ENCODE measurements at places on chromosomes 1 and 21.

GRCh38 chr1:35570589-35571137, 2.5 kb upstream of the TFAP2E start:
- DNase-seq, result no peak

GRCh38 chr21:45259206-45259840, 28.4 kb downstream of the POFUT2 start:
- DNase-seq, result peak; percentile 6

- no peak for DNase-seq
Measured at GRCh38 chr1:12438349-12438924, 179.6 kb downstream of the DHRS3 start.

- DNase-seq, result no peak
Measured at GRCh38 chr21:39885119-39885848, 18.0 kb downstream of the PCP4 start.

DNA sequence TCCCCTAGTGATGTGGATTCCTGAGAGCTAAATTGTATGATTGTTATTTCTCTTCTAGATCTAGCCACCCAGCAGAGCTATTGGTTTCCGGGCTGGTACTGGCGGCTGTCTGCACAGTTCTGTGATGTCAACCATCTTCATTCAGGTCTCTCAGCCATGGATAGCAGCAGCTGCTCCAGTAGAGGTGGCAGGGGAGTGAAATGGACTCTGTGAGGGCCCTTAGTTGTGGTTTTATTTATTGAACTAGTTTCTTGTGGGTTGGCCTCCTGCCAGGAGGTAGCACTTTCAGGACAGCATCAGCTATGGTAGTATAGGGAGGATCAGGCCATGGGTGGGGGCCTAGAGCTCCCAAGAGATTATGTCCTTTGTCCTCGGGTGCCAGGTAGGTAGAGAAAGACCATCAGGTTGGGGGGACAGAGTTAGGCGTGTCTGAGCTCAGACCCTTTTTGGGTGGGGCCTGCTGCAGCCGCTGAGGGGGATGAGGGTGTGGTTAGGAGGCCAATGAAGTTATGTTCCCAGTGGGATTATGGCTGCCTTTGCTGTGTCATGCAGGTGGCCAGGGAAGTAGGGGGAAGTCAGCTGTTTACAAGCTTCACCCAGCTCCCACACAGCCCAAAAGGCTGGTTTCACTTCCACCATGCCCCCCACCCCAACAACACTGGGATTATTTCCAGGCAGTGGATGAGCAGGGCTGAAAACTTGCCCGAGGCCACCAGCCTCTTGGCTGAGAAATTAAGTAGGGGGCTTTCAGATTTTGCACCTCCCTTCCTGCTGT, 55.1 kb upstream of the RGS4 start:
- no peak for DNase-seq

DNA sequence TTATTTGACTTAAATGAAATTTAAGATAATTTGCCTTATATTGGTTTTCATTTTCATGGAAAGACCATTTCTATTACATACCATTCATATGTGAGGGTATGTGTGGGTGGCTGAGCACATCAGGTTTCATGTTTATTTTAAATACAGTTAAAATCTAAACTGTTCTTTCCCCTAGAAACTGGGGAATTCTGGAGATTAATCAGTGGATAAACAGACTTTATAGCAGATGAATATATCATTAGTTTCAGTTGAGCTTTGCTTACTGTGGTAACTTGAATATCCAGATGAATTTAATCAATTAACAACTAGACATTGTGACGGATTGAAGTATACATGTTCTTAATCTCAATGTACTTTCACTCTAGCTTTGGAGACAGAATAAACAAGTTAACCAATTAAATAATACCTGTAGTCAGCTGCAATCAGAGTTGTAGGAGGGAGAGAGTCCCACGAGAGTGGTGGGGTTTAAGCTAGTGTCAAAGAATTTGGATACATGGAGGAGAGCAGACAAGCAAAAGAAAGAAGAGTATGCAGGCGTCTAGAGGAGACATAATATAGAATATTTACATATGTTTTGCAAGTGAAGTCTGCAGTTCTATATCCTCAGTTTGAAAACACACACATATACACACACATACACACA, 97.6 kb downstream of the PDE4B start:
- DNase-seq, result no peak

DNA sequence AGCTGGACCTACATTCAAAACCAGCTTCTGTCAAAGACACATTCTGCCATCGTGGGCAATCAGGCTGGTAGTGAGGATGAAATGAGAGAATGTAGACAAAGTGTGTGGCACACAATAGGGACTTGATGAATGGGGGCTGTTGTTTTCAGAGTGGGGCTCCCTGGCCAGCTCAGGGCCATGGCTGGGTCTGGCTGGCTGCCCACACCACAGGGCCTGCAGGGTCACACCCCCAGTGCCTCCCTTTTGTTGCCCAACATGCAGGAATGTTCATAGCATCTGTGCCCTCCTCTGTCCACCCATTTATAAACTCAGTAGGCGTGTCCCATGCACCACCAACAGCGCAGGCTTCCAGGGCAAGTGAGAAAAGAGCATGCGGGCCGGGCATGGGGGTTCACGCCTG, 20.8 kb upstream of the ECE1 start:
- DNase-seq, result no peak

GRCh38 chr1:184827600-184828368, 73.1 kb upstream of the EDEM3 start:
- no peak for DNase-seq

DNA sequence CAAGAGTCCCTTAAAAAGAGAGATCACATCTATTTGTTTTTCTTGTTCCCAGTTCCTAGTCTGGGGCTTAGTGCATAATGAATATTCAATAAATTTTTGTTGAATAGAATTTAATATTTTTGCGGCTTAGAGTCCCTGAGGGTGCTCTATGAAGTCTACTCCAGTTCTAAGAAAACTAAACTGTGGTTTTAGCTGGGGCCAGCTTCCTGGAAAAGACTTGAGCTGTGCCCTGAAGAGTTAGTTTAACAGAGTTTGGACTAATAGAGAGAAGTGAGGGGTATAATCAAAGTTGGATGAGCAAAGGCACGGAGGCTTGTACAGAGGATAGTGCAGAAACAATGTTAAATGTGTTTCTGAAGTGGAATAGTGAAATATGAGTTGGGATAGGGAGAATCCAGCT, 168.9 kb downstream of the FASLG start:
- no peak for DNase-seq

DNA sequence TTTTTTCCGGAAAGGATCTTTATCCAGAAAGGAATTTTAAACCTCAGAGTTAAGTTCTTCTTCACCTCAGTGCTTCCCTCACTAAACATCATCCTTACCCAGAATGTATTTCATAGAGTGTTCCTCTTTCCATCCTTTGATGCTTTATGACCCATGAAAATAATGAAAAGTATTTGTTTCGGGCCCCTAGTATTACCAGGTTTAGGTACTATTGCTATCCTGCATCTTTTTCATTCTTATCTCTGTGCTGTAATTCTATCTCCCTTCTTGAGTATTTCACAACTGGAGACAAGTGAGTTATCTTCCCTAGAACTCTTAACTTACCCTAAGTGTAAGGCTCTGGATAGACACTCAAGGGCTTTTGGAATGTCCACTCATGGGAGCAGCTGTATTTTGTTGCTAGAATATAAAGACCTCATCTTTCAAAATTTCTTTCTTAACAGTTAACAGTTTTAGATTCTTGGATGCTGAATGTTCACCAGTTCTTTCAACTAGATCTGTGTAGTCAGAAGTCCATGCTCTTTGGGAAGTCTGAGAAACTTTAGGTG, 26.2 kb downstream of the UCK2 start:
- DNase-seq, result no peak

DNA sequence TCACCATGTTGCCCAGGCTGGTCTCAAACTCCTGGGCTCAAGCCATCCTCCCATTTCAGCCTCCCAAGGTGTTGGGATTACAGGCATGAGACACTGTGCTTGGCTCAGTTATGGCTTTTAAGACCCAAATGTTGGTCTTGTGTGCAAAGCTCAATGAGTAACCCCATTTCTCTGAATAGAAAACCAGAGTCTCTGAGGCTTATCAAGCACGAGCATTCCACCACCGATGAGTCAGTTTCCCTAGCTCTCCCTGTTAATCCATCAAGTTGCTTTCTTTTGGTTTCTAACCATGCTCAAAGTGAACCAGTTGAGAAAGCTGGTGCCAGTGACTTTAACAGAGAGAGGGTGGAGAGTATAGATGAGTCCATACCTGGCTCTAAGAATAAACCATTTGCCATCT, 350.9 kb upstream of the ADGRL2 start:
- DNase-seq, result no peak

- DNase-seq, result no peak
Measured at GRCh38 chr1:221779771-221780170, 37.9 kb upstream of the DUSP10 start.

DNA sequence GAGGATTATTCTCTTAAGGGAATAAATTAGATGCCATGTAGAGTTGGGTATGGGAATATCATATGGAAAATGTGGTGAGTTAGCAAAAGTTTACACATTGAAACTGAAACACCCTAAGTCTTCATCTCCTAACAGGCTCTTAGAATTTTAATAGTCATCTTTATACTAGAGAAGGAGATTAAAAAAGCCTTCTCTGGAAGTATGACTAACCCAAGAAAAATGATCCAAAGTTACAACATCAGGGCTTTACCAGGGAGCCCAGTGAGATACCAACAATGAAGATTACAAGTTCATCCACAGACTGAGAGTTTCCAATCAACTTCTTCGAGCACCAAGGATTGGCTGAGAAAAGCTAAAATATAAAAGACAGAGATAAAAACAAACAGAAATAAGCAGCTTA, 70.0 kb upstream of the KIAA0040 start:
- no peak for DNase-seq

- peak; percentile 71 for DNase-seq
Measured at GRCh38 chr1:15046487-15047165, 106.9 kb upstream of the TMEM51 start.

GRCh38 chr1:164719676-164720439, 160.9 kb downstream of the PBX1 start:
- DNase-seq, result no peak

- DNase-seq, result no peak
Measured at GRCh38 chr21:36890086-36890485, 76.4 kb downstream of the HLCS start.

- DNase-seq, result no peak
Measured at GRCh38 chr1:48807554-48808260, 31.0 kb upstream of the BEND5 start.

DNA sequence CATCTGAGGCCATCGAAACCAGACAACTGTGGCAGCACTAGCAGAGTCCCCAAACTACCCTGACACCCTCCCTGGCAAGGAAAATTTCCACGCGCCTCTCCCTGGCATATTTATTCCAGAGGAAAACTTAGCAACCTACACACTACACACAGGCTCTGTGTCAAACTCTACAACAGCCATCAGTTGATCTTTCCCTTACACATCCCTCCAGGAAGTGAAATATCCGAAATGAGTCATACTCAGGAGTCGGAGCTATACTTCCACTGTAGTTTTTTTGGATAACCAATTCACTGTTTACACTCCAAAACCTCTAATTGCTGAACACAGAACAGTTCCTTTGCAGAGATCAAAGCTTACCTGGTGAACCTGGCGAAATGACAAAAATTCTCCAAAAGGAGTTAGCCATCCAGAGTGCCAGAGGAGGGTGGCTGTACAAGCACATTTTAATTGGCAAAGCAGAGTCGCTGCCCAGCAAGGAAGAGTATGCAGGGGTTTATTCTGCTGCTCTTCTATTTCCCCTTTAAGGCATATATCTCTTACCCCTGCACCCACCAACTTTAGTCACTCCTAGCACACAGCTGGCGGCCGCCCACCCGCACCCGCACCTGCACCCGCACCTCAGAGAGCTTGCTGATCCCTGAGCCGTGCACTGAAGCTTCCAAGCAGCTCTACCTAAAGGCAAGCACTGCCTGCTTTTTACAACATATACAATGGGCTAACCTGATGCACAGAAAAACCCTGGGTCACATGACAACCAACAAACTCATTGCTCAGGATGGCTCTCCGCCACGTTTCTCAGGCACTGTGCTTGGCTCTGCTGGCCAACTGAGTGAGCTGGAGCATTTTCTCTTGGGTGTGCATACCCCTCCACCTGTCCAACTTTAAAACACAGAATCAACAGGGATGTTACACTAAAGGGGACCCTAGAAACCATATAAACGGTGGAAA, 54.9 kb downstream of the CAPZB start:
- no peak for DNase-seq

DNA sequence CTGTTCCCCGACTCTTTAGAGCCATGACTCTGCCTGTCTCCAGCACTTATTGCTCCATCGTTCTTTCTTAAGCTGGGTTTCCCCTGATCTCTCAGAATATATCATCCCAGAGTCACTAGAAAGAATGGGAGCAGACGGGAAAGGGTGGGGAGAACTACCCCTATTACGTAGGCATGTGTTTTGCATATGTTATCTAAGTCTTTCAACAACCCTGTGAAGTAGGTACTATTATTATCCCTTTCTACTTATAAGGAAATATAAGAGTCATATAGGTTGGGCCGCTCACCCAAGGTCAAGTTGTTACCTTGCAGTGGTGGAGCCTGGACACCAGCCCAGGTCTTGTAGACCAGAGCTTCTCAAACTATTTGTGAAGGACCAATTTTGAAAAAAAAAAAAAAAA, 38.7 kb downstream of the ELF3 start:
- no peak for DNase-seq

DNA sequence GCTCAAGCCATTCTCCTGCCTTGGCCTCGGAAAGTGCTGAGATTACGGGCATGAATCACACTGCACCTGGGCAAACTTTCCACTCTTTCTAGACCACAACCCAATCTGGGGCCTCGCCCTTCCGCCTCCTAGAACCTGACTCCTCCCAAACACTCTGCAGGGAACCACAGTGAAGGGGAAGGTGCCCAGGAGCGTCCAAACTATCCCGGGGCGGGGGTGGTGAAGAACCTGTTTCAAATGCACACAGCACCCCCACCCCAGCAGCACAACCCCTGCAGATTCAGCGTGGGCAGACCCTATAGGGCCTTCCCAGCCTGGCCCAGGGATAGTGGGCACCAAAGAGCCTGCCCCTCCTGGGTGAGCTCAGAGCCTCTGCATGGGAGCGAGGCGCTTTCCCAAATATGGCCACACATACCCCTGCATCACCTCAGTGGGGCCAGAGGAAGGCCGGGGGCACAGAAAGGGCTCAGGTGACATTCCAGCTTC, 86.9 kb downstream of the STUM start:
- DNase-seq, result peak; percentile 69

DNA sequence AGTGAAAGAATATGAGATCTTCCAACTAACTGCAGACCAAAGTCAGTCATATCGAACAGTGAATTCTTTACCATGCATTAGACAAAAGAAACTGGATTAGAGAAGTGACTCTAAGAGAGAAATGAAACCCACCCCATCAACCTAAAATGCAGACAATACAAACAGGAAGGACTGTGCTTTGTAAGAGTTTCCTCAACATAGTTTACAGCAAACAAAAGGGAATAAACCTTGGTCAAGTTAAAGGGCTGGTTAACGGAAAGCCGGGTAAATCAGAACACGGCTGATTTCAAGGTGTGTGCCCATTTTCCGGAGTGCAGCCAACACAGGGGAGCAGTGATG, 39.2 kb downstream of the SIPA1L2 start:
- DNase-seq, result no peak

- no peak for DNase-seq
Measured at GRCh38 chr1:45635211-45635610, 11.4 kb upstream of the CCDC17 start.

Data from activated T-cell treated with anti-CD3 and anti-CD28 coated beads, Interleukin-2, amount 50 U/mL, for 48 hours (primary cell).